ENCODE measurements at places on chromosomes 16 and 17.

DNA sequence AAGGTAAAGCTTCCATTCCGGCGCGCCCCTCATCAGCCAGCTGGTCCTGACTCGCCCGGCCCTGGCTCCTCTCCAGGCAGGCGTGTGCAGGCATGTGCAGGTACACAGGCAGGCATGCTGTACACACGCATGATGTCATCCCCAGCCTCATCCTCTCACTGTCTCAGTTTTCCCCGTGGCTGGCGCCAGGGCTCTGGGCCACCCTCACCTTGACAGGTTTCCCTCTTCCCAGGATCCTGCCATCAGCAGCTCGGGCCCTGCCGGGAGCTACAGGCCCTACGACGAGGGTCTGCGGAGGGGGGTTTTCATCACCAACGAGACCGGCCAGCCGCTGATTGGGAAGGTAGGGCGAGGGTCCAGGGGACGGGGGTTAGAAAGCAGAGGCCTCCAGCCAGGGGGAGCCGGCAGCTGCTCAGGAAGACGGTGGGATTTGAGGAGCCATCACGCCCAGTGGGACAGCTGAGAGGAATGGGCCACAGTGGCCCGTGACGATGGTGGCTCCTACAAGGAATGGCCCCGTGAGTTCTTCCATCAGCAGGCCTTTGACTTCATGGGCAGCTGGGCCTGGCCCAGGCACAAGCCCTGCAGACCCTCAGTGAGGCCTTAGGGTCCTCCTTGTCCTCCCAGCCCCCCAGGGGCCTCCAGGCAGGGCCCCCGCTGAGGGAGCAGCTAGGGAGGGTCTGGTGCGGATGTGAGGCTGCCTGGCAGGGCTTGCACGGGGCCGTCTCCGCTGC lies 8.5 kb downstream of the GAA start:
- H3K27me3 ChIP-seq: no peaks in the 10 kb centered on the region
- no peaks in the 10 kb centered on the region for H3K36me3 ChIP-seq
- no peak overlapping the region for H3K4me3 ChIP-seq
- H3K4me1 ChIP-seq: peaks cover 3% of the 10 kb centered on the region

DNA sequence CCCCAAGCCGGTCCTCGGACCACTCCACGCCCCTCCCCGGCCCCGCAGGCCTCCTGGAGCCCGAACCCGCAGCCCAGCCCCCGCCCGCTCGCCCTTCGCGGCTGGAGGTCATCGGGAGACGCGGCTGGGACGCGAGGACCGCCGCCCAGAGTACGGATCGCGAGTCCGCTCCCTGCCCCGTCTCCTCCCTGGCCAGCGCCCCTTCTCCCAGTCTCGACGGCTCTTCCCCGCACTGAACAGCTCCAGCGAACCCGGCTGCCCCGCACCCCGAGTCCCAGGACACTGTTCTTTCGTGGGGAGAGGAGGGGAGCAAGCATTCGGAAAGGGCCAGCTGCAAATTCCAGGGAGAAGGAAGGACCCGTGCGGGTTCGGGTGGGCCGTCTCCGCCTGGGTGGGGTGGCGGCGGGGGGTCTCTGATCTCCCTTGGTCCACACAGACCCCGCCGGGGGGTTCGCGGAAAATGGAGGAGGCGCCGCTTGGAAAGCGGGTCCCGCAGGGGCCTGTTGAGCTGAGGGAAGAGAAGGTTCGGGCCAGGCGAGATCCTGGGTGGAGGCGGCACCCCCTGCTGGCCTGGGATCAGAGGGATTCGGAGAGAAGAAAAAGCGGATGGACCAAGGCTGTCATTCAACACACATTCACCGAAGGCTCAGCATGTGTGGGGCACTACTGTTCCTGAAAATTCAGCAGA lies 632 bp upstream of the RTN4RL1 start:
- peaks cover 14% of the 10 kb centered on the region for H3K27me3 ChIP-seq
- no peak for DNase-seq
- H3K4me1 ChIP-seq: peaks cover 17% of the 10 kb centered on the region
- peak overlapping the region; percentile 87 for H3K4me3 ChIP-seq
- peak overlapping the region; percentile 14 for H3K27ac ChIP-seq

DNA sequence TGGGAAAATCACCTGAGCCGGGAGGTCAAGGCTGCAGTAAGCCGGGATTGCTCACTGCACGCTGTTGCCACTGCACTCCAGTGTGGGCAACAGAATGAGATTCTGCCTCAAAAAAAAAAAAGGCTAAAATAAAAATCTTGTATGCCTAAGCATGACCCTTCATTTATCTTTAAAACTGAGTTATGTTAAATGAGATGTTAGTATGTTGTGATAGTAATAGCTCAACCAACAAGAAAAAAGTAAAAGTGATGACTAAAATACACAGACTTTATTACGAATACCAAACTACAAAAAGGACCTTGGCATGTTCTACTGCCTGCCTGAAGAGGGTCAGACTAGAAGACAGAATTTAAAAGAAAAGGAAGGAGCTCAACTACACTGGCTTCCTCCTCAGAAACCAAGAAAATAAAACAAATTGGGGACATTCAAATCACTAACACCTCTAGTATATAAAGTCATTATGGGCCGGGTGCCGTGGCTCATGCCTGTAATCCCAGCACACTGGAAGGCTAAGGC lies 4.4 kb downstream of the SMURF2 start:
- H3K4me1 ChIP-seq: peaks cover 38% of the 10 kb centered on the region
- H3K4me3 ChIP-seq: peak overlapping the region; percentile 41
- peaks cover 4% of the 10 kb centered on the region for H3K36me3 ChIP-seq
- H3K27me3 ChIP-seq: no peaks in the 10 kb centered on the region

- no peak overlapping the region for H3K4me3 ChIP-seq
- no peak for DNase-seq
- H3K27me3 ChIP-seq: peaks cover 12% of the 10 kb centered on the region
- H3K4me1 ChIP-seq: peaks cover 5% of the 10 kb centered on the region
These were observed 46.5 kb downstream of the GAS7 start for GRCh38 chr17:10151667-10152496.

- DNase-seq: no peak
- H3K27ac ChIP-seq: no peak overlapping the region
- peaks cover 6% of the 10 kb centered on the region for H3K27me3 ChIP-seq
- H3K36me3 ChIP-seq: no peaks in the 10 kb centered on the region
- no peak overlapping the region for H3K4me3 ChIP-seq
These were observed 68.1 kb upstream of the IRX5 start for GRCh38 chr16:54862529-54862928.

DNA sequence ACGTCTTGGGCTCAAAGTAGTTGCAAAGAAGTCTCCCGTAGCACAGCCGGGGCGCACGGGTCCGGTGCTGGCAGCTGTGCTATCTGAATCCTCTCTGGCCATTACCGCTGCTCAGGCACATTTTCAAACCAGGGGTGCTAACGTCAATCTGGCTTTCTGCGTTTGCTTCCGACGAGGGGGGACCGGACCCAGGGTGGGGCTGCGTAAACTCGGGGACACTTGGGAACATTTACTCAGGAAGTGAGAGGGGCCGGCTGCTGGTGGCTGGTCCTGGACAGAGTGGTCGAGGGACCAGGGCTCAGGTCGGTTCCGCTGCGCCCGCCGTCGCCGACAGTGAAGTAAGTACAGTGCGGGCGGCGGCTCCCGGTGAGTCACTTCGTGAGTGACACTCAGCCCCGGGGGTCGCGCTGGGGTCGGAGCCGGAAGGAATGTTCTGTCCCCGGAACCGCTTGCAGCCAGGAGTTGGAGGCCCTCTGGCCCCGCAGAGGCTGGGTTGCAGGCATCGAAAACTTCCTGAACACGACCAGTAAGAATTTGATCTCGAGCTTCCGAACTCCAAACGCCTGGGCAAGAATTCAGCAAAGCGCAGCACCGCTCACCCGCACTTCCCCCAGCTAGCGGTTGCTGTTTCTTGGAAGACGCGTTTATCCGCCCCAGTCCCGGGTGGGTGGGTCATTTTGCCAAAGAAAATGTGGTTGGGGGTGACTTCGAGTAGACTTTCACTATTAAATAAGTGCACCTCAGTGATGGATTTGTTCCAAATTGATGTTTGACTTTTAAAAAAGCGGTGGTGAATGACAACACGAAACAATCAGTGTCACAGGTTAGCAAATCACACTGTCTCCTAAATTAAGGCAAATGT lies 1.4 kb upstream of the HS3ST3B1 start:
- peak overlapping the region; percentile 83 for H3K27ac ChIP-seq
- H3K36me3 ChIP-seq: peaks cover 2% of the 10 kb centered on the region
- H3K4me1 ChIP-seq: peaks cover 53% of the 10 kb centered on the region
- H3K27me3 ChIP-seq: peaks cover 52% of the 10 kb centered on the region
- peak; percentile 47 for DNase-seq

- H3K27me3 ChIP-seq: no peaks in the 10 kb centered on the region
- no peaks in the 10 kb centered on the region for H3K36me3 ChIP-seq
- H3K4me3 ChIP-seq: no peak overlapping the region
- H3K4me1 ChIP-seq: no peaks in the 10 kb centered on the region
These were observed 242.4 kb upstream of the SALL1 start for GRCh38 chr16:51393381-51394005.

GRCh38 chr16:9844361-9844760 lies 337.9 kb downstream of the GRIN2A start:
- H3K4me3 ChIP-seq: no peak overlapping the region
- DNase-seq: no peak
- no peak overlapping the region for H3K27ac ChIP-seq

DNA sequence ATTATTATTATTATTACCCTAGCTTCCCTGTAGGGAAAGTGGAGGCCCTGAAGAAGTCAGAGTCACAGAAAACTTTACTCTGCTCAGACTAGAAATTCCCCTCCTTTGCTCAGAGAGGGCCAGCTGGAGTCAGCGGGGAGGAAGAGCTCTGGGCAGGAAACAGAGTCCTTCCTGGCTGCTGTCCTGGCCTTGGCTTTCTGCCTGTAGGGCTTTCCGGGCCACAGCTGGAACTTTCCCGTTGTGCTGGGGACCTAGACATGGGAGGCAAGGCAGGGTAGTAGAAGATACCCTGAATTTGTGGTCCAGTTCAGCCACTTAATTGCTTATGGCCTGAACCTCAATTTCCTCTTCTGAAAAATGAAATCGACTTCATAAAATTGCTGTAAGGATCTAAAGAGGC lies 14.0 kb upstream of the CCL2 start:
- H3K27ac ChIP-seq: no peak overlapping the region
- no peak for DNase-seq
- peaks cover 3% of the 10 kb centered on the region for H3K4me1 ChIP-seq
- H3K4me3 ChIP-seq: no peak overlapping the region

- no peaks in the 10 kb centered on the region for H3K27me3 ChIP-seq
- no peak for DNase-seq
- H3K4me3 ChIP-seq: no peak overlapping the region
- no peak overlapping the region for H3K27ac ChIP-seq
- H3K36me3 ChIP-seq: peaks cover 23% of the 10 kb centered on the region
- H3K4me1 ChIP-seq: no peaks in the 10 kb centered on the region
These were observed 139.3 kb upstream of the ZNF267 start for GRCh38 chr16:31734265-31734664.

DNA sequence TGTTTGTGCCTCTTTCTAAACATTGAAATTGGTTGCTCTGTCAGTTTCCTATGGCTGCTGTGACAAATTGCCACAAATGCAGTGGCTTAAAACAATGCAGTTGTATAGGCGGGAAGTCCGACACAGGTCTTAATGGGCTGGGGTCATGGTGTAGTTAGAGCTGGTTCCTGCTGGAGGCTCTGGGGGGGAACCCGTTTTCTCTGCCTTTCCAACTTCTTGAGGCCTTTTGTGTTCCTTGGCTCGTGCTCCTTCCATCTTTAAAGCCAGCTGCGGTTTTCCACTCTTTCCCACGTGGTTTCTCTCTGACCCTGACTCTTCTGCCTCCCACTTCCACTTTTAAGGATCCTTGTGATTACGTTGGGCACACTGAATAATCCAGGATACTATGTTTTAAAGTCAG lies 12.5 kb downstream of the EPN2 start:
- H3K4me3 ChIP-seq: no peak overlapping the region
- DNase-seq: no peak
- peaks cover 28% of the 10 kb centered on the region for H3K27me3 ChIP-seq

- no peak for DNase-seq
- H3K4me1 ChIP-seq: peaks cover 17% of the 10 kb centered on the region
- no peak overlapping the region for H3K27ac ChIP-seq
- no peaks in the 10 kb centered on the region for H3K27me3 ChIP-seq
- H3K36me3 ChIP-seq: no peaks in the 10 kb centered on the region
These were observed 94.0 kb upstream of the TNRC6C start for GRCh38 chr17:77864234-77865111.

GRCh38 chr17:70869402-70870085 lies 700.2 kb downstream of the KCNJ2 start:
- H3K27me3 ChIP-seq: no peaks in the 10 kb centered on the region
- no peak for DNase-seq
- no peaks in the 10 kb centered on the region for H3K36me3 ChIP-seq
- H3K4me1 ChIP-seq: no peaks in the 10 kb centered on the region
- H3K27ac ChIP-seq: no peak overlapping the region

DNA sequence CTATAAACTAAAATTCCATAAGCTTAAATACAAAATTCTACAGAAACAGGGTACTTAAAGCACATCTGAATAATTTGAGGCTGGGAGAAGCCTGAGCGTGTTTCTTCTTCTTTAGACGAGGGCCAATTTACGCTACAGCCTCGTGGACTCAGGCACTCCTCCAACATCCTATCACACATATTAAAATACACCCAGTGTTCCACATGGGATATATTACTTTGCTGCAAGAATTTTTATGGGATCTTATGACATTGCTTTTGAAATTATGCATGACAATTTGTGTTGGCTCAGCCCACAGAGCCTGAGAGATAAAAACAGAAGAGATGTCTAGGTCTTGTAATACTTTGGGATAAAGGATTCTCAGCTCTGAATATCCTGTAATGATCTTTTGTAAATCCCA lies 3.5 kb upstream of the TANGO6 start:
- DNase-seq: no peak
- peaks cover 2% of the 10 kb centered on the region for H3K27me3 ChIP-seq
- no peak overlapping the region for H3K27ac ChIP-seq
- no peak overlapping the region for H3K4me3 ChIP-seq
- no peaks in the 10 kb centered on the region for H3K36me3 ChIP-seq
